T-helper 17 cell (primary cell): ENCODE measurements at places on chromosomes 11 and 22. TPM values are rescaled to one million over a fixed set of nuclear protein-coding genes. Genes with fewer than 3 reads are reported as not detected.

Gene OR5B3
- not detected for total RNA-seq

DNA sequence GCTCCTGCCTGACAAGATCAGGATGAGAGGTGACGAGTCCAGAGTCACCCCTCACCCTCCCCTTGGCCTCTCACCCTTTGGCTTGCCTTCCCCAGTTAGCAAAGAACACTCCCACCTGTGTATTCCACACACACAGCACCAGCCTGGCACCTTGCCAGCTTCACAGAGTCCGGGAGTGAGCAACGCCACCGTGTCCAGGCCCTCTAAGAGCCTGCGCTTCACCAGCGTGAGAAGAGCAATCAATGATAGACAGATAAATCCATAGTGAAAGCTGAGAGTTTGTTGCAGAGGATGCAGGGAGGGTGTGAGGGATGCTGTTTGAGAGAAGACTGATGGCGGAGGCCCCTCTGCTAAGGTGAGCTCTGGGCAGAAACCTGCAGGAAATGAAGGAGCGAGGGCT lies 404.5 kb downstream of the LARGE1 start:
- H3K27me3 ChIP-seq, result peaks cover 6% of the 10 kb centered on the region
- H3K4me1 ChIP-seq, result no peaks in the 10 kb centered on the region
- no peak overlapping the region for H3K27ac ChIP-seq
- H3K36me3 ChIP-seq, result no peaks in the 10 kb centered on the region
- DNase-seq, result no peak

DNA sequence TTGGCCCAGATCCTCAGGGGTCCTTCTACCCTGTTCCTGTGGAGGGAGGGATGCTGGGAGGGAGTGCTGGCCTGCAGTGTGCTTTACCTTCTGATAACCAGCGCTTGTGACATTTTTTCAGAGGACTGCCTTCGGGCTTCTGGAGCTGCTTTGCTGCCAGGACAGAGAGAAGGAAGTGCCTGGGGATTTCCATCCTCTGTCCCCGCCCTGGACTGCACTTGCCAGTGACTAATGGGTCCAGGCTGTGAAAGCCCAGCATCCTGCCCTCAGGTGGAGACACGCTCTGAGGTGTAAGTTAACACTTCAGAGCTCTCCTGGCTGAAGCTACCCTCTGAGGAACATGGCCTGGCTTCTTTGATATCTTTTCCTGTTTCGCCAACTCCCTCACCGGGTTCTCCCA lies 158.7 kb upstream of the SYT13 start:
- H3K27ac ChIP-seq, result no peak overlapping the region
- no peaks in the 10 kb centered on the region for H3K4me1 ChIP-seq
- no peak overlapping the region for H3K4me3 ChIP-seq

Gene SYT9
- not detected for total RNA-seq

Gene RFPL2
- 0.94 TPM for total RNA-seq

Gene XBP1
- 156 TPM for total RNA-seq

DNA sequence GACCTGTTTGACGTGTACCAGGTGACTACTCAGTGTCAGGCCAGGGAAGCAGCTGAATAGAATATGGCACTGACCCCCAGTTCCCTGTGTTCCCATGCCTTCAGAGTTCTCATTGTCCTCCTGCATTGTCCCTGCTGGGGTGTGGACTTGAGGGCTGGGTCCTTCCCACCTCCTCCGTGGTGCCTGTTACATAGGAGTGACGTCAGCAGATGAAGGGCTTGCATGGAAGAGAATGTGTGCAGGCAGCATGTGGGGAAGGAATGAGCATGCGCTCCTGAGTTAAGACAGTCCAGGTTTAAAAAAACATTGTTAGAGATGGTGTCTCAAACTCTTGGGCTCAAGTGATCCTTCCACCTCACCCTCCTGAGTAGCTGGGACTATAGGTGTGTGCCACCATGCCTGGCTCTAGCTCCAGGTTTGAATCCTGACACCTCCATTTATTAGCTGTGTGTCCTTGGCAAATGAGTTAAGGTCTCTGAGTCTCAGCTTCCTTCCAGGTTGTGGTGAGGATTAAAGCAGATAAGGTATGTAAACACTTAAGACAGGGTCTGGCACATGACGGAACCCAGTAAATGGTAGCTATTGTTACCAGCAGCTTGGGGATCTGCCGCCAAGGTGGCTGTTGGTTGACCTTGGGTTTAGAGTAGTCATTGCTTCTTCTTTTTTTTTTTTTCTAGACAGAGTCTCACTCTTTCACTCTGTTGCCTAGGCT lies 7.5 kb upstream of the SOX10 start:
- H3K27me3 ChIP-seq, result no peaks in the 10 kb centered on the region
- H3K27ac ChIP-seq, result no peak overlapping the region
- H3K4me3 ChIP-seq, result no peak overlapping the region
- DNase-seq, result no peak
- peaks cover 2% of the 10 kb centered on the region for H3K4me1 ChIP-seq

DNA sequence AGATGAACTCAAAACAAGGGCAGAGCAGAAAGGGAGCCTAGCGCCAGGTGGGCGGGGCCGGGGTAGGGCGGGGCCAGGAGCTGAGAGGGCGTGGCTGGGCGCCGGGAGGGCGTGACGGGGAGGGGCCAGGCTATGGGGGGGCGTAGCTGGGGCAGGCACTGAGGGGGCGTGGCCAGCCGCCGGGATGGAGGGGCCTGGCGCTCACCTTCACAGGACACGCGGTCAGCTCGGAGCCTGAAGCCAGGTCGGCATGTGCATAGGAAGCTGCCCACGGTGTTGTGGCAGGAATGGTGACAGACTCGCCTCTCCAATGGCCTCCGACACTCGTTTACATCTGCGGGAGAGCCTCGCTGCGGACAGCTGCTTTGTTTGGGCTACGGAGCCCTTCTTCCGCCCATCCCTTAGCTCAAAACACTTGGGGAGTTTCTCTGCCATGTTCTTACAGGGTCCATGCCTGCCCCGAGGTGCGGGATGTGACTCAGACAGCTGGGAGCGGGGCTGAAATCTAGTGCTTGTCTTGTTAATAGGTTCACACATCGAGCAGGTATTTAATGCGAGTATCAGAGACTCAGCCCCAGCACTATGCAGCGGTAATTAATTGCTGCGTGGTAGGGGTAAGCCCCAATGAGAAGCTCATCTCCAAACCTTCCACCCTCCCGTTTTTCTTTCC lies 13.4 kb downstream of the VWCE start:
- no peak for DNase-seq
- H3K4me3 ChIP-seq, result no peak overlapping the region
- H3K4me1 ChIP-seq, result no peaks in the 10 kb centered on the region
- H3K27me3 ChIP-seq, result peaks cover 13% of the 10 kb centered on the region

DNA sequence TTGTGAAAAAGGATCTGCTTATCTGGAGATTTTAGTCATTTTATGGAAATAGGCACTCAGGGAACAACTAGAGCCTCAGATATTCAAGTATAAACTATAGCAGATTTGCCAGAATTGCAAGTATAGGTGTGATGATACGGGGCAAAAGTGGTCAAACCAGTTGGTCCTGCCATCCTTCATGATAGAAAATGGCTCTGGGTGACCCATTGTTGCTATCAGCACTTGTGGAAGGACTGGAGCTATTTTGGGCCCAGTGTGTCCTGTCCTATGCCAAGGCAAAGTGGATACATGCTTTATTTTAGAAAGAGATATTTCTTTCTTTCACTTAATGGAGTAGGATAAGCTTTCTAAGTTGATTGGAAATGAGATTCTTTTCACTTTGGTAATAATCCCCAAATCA lies 85.2 kb downstream of the PPP6R3 start:
- no peak for DNase-seq
- H3K4me1 ChIP-seq, result peaks cover 58% of the 10 kb centered on the region
- H3K27me3 ChIP-seq, result no peaks in the 10 kb centered on the region
- peaks cover 22% of the 10 kb centered on the region for H3K36me3 ChIP-seq
- no peak overlapping the region for H3K4me3 ChIP-seq
- H3K27ac ChIP-seq, result peak overlapping the region; percentile 51

- H3K27me3 ChIP-seq, result no peaks in the 10 kb centered on the region
- H3K36me3 ChIP-seq, result no peaks in the 10 kb centered on the region
- no peak overlapping the region for H3K27ac ChIP-seq
- no peak overlapping the region for H3K4me3 ChIP-seq
Measured at GRCh38 chr22:20650294-20651207, 123.4 kb upstream of the SERPIND1 start.

DNA sequence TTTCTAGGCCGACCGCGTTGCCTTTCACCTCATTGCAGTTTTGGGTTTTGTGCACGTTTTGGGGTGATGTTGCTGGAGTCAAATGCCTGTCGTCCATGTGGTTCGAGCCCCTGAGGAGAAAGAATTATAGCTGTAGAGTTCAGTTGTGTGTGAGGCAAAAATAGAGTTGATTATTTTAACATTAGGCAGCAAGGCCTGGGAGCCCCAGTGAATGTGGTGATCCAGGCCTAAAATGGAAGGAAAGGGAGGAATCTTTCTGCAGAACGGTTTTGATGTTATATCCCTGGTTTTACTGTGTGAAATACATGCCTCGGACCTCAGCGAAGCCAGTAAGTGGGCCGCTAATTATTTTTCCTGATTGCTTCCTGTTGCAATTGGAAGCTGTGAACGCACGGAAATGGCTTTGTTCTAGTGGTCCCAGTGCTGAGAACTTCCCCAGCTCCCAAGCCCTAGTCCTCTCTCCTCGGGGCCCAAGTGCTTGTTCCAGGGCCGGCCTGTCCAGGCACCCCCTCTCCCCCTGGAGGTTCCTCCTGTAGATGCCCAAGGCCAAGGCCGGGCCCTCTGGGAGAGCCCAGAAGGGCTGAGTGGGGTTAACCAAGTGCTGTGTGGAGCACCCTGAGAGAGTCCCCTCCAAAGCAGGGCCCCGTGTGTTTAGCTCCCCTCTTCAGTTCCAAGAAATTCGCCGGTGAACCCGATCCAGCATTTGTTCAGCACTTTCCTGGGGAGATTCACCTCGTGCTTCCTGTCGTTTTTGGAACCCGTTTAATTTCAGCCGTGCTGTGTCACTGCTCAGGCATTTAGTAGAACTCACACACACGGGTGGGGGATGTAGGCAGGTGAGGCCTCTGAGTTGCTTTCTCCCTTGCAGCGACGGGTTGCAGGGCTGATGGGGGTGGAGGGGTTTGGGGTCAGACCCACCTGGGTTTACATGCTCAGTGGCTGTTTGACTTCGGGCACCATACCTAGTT lies 2.1 kb downstream of the LRP5 start:
- peak overlapping the region; percentile 28 for H3K4me3 ChIP-seq
- DNase-seq, result no peak
- H3K27me3 ChIP-seq, result peaks cover 12% of the 10 kb centered on the region
- no peaks in the 10 kb centered on the region for H3K36me3 ChIP-seq
- H3K27ac ChIP-seq, result no peak overlapping the region
- peaks cover 14% of the 10 kb centered on the region for H3K4me1 ChIP-seq

Gene SLC22A6
- not detected for total RNA-seq

DNA sequence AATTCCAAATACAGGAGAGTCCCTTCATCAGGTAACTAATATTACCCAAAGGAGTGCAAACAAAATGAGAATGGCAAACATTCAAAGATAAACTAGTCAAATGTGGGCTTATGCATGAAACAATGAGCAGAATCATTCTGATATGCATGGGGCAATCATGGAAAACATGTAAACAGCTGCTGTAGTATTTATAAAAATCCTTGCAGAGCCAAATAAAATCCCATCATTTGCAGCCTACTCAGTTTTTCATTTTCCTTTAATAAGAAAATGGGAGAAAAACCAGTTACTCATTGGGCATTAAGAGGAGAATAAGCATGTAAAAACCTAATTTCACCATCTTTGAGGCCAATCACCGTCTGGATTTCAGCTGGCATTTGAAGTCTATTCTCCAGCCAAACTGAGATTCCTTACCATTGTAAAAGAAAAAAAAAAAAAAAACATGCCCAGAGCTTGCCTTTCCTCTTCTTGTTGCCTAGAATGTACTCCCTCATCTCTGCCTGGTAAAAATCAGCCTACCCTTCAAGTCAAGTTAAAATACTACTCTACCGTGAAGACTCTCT lies 249.1 kb downstream of the TTC28 start:
- no peaks in the 10 kb centered on the region for H3K36me3 ChIP-seq
- no peak overlapping the region for H3K4me3 ChIP-seq
- H3K4me1 ChIP-seq, result no peaks in the 10 kb centered on the region
- peaks cover 20% of the 10 kb centered on the region for H3K27me3 ChIP-seq
- no peak for DNase-seq

DNA sequence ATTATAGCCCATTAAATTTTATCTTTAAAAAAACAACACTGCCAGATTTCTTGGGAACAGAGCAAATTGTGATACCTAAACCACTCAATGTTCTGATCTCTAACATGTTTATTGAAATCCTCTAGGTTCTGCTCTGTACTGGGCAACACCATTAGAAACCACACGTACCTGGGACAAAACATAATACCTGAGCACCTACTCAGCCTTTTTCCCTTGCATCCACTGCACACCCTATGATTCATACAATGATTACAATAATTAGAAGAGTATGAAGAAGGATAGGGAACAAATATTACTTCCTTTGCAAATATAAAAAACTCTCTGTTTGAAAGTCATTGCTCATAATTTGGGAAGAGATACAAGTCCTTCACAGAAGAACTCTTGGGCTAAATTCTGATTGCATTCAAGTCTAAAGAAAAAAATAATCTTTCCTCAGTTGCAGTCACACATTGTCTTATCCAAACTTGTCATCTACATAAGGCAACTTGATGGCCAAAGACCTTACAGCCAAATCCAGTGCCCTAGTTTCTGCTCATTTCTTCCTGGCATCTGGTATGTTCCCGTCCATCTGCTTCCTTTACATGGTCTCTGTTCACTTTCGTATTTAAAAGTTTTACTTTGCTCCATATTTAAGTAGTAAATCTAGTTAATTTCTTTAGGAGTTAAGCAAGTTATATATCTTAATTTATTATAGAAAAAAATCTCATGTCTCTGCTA lies 407.4 kb downstream of the LRRC4C start:
- no peaks in the 10 kb centered on the region for H3K27me3 ChIP-seq
- no peaks in the 10 kb centered on the region for H3K4me1 ChIP-seq
- H3K36me3 ChIP-seq, result no peaks in the 10 kb centered on the region
- DNase-seq, result no peak
- no peak overlapping the region for H3K4me3 ChIP-seq
- no peak overlapping the region for H3K27ac ChIP-seq

Gene ARHGEF17
- not detected for total RNA-seq

GRCh38 chr11:45960387-45961095 lies 38.1 kb downstream of the LARGE2 start:
- no peak overlapping the region for H3K4me3 ChIP-seq
- DNase-seq, result no peak
- H3K27me3 ChIP-seq, result no peaks in the 10 kb centered on the region

Gene DLG2
- total RNA-seq, result 2.2 TPM

Gene LSP1
- 299 TPM for total RNA-seq

- DNase-seq, result no peak
- peaks cover 10% of the 10 kb centered on the region for H3K36me3 ChIP-seq
- H3K27me3 ChIP-seq, result no peaks in the 10 kb centered on the region
Measured at GRCh38 chr22:26770624-26771023, 113.2 kb downstream of the MIAT start.

GRCh38 chr22:19515654-19516377 lies 8.4 kb downstream of the CLDN5 start:
- no peaks in the 10 kb centered on the region for H3K4me1 ChIP-seq
- no peak for DNase-seq
- no peaks in the 10 kb centered on the region for H3K36me3 ChIP-seq
- H3K27ac ChIP-seq, result no peak overlapping the region
- H3K27me3 ChIP-seq, result no peaks in the 10 kb centered on the region

GRCh38 chr11:115848611-115849010 lies 344.4 kb upstream of the CADM1 start:
- no peak for DNase-seq
- H3K4me1 ChIP-seq, result no peaks in the 10 kb centered on the region
- no peaks in the 10 kb centered on the region for H3K36me3 ChIP-seq

- no peak for DNase-seq
- peaks cover 27% of the 10 kb centered on the region for H3K27me3 ChIP-seq
- no peak overlapping the region for H3K4me3 ChIP-seq
- H3K36me3 ChIP-seq, result no peaks in the 10 kb centered on the region
- H3K27ac ChIP-seq, result no peak overlapping the region
Measured at GRCh38 chr22:27270818-27271510, 530.6 kb downstream of the MN1 start.
